ENCODE measurements at places on chromosomes 12 and 14.

DNA sequence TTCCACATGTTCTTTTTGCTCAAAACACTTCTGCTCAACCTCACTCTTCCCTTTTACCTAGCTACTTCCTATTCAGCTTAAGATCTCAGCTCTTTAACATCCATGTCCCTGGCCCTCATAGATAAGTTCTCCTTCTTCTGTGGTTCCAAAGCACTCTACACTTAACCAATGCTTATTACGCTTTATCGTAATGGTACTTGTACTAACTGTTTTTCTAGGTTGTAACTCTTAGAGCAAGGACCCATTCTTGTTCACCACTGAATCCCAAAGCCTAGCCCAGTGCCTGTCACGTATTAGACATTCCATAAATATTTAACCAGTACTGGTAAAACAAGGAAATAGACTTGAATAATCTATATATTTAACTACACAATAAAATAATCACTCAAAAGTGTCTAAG lies 5.3 kb downstream of the SLC41A2 start:
- DNase-seq, result no peak

DNA sequence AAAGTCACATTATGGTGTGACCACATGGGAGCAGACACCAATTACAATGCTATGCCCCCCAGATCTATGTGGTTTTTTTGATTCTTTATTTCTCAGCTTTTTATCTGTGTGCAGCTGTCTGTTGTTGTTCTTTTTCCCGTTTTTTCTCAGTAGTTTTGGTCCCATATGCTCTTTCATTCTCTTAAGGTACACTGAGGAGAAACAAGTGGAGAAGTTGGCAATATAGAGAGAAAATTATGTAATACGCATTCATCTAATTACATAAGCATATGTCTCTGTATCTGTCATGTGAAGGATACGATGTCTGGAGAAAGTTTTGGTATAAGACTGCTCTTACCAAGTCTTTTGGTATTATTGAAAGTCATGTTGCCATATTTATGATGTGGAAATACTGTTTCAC lies 819.0 kb downstream of the NRXN3 start:
- DNase-seq, result no peak

- DNase-seq, result no peak
Measured at GRCh38 chr12:117972301-117972700, 3.5 kb upstream of the KSR2 start.

DNA sequence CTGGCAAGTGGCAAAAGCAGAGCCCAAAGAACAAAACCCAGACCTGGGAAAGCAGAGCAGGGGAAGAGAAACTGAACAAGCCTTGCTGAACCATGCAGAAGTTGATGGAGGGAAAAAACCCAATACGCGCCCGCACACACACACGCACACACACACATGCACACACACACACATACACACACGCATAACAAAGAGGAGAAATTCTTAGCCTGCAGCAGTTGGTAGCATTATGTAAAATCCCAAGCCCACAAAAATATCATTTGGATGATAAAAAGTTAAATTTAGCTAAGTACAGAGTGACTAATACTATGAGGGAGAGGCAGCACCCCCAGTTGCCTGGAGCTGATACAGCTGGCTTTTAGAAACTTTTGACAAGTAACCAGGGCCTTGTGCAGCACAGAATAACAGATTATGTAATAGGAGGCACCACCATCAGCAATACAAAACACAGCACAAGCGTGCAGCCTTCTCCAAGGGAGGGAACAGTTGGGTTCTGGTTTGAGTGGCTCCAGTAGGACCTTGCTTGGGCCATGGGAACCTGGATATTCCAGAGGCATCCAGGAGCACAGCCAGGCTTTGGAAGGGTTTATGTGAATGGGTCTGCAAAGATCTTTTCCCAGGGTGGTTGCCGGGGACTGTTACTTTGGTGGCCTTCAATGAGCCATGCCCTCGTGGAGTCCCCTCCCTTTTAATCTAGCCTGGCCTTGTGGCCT lies 35.3 kb downstream of the PITPNM2 start:
- DNase-seq, result peak; percentile 88

GRCh38 chr14:32121948-32122347 lies 44.8 kb downstream of the ARHGAP5 start:
- DNase-seq, result no peak

DNA sequence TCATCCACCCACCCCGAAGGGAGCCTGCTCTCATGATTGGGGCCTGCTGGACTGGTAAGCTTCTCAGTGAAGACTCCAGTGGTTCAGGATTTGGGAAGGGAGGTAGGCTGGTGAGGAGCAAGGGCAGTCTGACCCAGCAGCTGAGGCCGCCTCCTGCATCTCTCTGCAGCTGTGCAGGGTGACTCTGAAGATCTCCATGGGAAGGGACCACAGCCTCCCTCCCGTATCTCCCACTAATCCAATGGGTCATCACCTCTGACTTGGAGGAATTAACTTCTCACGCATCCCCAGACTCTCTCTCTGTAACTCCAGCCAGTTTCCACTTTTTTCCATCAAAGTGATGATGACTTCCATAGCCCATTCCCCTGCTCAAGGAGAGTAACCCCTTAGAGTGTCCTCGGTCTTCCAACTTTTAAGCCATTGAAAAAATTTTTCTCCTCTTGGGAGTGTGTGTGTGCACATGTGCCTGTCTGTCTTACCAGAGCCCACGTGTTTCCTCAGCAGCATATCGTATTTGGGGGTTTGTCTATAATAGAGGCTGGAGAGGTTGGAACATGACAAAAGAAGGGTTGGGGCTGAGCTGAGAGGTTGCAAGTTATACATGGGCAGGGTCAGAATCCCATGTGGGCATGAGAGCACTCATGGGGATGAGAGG lies 11.3 kb downstream of the CLSTN3 start:
- DNase-seq, result no peak

DNA sequence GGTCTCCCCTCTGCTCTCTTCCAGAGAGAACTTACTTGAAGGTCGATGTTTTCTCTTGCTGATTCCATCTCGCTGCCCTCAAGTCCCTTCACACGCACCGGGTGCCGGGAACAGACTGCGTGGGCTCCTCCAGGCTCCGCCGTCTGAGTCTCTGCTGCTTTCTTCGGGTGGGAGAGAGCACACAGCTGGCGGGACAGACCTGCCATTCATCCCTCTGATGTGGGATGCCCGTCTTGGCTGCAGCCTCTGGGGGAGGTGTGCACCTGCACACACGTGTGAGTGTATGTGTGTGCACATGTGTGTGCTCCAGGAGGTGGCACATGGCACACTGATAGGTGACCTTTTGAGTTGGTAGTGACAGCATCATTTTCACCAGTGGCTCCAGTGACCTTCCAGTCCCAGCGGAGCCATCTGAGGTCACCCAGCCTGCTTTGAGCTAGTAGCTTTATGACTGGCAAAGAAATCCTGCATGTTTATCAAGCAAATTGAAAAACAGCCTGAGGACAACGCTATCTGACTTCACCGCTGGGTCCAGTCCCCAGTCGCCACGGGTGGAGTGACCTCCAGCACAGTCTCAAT lies at the start of gene NINJ2:
NINJ2 (minus strand) TSS at position 153 of the 579 bp plus-strand sequence; CDS start at position 68, 85 bp downstream.
- no peak for DNase-seq

GRCh38 chr12:61009192-61009591 lies 1251.0 kb upstream of the USP15 start:
- no peak for DNase-seq

- DNase-seq, result no peak
Measured at GRCh38 chr12:79615596-79616560, 74.9 kb downstream of the PAWR start.

DNA sequence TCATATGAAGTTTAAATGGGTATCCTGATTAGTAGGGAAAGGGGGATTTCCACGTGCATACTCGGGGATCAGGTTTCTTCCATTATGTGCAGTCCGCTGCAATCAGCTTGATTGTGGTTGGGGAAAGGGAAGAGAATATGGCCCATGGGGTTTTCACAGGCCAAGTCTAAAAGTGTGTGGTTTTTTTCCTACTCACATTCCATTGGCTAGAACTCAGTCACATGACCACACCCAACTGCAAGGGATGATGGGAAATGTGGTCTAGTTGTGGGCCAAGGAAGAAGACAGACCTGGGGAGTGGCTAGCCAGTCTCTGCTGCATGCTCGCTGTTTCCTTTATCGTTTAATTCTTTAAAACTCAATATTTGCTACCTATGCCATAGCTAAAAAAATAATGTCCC lies 105.1 kb downstream of the PRIMA1 start:
- no peak for DNase-seq

DNA sequence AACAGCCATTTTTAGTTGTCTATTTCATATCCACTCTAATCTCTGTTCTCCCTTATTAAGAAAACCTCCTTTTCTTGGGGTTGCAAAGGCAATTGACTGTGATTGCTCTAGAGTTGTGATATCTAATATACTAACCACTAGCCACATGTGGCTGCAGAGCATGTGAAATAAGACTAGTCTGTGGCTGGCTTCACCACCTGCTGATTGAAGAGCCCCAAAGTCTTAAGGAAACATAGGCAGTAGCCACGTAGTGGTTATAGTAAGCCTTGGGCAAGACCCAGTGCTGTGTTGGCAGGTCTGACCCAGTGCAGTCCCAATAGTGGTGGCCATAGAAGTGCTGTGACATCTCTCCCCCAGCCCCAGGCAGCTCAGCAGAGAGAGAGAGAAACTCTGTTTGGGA lies 28.4 kb upstream of the ATP2B1 start:
- no peak for DNase-seq

DNA sequence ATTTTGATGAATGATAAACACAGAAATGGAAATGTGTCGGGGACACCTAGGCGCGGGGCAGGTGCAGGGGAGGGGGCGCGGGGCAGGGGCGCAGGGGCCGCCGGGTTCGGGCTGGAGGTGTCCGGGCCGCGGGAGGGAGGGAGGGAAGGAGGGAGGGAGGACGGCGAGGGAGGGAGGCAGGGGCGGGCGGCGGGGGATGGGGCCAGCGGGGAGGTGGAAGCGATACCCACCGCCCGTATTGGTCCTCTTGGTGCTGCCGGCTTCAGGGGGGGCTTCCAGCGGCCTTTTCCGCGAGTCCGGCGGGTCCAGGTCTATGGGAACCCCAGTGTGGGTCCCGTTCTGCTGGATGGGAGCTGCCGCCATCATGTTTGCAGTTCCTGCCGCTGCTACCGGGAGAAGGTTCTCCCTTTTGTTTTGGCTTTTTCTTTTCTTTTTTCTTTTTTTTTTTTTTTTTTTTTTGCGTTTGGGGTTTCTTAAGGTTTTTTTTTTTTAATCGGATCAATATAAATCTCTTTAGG lies 703 bp downstream of the NOVA1 start:
- peak; percentile 1 for DNase-seq

- DNase-seq, result peak; percentile 78
Measured at GRCh38 chr12:104226672-104227071, 11.1 kb downstream of the TXNRD1 start.

DNA sequence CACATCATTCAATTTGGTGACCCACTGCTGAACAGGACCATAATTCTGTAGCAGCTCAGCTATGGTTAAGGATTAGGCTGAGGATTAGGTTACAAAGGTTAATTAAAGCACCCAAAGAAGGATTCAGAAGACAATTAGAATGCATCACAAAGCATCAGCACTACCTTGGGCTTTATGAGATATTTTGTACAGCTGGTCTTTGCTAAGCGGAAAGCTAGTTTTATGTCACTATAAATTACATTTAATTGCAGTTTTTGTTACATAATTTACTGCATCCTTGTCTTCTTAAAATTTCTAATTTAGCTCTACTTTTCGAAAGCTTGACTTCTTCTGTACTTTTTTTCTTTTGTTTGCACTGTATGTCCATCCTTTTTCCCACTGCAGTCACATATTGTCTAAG lies 711.5 kb downstream of the RPS29 start:
- no peak for DNase-seq

DNA sequence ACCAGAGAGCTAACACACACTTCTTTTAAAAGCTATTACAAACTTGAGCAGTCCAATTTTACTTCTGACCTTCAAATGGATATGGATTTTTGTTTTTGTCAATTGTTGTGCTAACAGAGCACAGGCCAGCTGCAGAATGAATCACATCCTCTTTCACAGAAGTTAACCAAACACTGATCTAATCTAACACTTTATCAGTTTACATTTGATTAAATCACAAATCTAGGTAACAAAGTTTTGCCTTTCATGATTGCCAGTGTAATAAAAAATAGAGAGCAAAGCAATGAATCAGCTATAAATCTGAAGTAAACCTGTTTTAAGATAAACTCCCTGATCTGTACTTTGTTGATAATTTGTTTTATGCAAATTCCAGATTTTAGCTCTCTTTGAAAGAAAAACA lies 273.1 kb upstream of the RGS6 start:
- peak; percentile 86 for DNase-seq

GRCh38 chr14:69749956-69750355 lies 17.0 kb upstream of the SRSF5 start:
- DNase-seq, result no peak

GRCh38 chr12:28040246-28040645 lies 67.7 kb upstream of the PTHLH start:
- no peak for DNase-seq

- DNase-seq, result no peak
Measured at GRCh38 chr12:115867854-115868253, 409.6 kb downstream of the MED13L start.

- peak; percentile 53 for DNase-seq
Measured at GRCh38 chr14:34872822-34873588, 2.2 kb downstream of the BAZ1A start.

DNA sequence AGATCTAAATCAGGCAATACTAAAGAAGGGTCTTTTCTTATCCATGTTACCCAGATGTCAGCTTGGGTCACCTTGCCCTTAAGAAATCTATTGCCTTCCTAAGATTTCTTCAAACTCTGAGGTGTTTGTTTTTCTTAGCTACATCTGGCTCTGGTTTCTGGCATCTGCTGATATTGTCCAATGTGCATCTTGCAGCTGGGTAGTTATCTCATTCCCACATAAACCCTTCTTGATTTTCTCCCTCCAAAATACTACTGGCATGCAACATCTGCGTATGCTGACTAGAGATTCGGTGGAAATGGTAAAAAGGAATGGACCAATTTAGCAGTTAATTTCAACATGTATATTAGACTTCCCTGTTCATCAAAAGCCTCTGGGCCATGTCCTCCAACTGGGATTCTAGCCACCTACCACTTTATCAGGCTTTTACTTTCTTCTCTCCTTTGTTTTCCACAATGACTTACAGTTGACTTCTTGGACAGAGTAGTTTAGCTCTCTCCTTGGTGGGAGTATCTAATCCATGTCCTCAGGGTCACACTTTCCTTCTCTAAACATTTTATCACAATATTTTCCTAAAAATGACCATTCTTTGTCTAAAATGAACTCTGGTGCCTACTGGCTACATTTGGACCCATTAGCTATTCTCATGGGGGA lies 324.8 kb upstream of the FAR2 start:
- no peak for DNase-seq

GRCh38 chr14:53011053-53011462 lies 60.2 kb upstream of the FERMT2 start:
- DNase-seq, result peak; percentile 98
